ENCODE measurements at places on chromosomes 5 and 9.

DNA sequence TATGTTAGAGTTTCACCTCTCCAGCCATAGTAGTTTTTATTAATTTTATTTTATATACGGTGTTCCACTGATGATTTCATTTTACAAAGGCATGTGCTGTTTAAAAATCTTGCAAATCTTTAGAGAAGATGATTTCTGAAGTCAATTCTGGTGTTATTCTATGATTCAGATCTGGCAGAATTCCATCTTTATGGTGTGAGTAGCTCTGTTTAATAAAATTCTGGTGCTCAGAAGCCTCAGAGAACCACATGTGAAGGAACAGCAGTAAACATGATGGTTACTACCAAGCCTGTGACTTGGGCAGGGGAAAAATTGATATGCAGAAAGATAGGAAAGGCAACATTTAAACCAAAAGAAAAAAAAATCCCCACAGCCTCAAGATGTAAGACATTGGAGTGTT, 299.7 kb downstream of the NPR3 start:
- DNase-seq, result no peak

GRCh38 chr9:96135753-96136290, 166.2 kb downstream of the HSD17B3 start:
- no peak for DNase-seq

DNA sequence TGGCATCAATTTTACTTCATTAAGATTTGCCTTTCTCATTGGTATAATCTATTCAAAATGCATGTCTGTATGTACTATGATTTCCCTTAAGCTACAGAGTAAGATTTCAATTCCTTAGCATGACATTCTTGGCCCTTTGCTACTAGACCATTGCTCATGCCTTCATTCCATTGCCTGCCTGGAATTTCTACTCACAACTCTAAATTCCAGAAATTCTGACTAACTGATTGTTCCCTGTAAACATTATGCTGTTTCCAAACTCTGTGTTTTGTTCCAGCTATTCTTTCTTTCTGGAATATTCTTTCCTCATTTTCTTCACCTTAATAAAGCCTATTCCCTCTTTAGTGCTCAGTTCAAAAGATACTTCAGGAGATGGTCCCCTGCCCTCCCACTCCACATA, 568.8 kb upstream of the SEMA6A start:
- DNase-seq, result no peak

DNA sequence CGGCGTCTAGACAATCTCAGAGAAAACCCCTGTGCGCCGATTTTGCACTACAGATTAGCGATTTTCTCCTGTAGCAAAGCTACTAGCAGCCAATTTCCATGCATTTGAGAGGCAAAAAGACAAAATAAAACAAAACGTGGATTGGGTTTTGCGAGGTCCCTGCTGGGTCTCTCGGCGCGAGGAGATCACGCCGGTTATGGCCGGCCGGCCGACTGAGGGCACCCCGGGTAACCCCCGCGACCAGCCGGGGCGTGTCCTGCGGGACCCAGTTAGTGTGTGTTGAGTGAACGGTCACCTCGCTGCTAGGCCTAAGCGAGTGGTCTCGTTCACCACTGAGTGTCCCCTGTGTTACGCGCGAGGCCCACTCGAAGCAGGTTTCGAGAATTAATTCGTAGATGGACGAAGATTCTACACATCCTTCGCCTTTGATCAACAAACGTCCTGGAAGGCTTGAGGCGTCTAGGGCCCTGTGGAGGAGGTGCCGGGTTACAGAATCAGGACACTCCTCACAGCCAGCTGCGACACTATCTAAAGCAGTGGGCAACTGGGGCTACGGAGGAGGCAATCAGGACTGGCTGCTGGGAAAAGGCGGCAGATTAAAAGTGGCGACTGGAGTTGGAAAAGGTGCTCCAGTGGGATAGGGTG, 764 bp upstream of the VDAC1 start:
- no peak for DNase-seq

GRCh38 chr5:13566871-13567339, 377.6 kb downstream of the DNAH5 start:
- DNase-seq, result no peak

DNA sequence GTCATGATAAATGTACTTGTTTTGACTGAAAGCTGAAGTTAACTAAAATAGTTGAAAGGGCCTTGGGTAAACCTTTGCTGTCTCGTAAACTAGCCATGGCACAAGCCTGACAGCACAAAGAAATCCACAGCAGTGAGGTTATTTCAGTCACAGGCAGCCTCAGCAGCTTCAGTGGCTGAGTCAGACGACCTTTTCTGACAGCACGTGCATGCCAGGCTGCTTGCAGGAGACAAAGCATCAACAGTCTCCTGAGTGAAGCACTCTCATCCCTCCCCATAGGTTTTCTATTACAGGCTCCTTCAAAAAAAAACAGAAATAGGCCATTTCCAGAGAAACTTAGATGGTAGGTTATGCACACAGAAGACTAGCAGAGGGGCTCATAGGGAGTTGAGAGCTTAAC, 34.6 kb downstream of the OXCT1 start:
- DNase-seq, result no peak

- no peak for DNase-seq
Measured at GRCh38 chr9:4106081-4106759, 193.6 kb downstream of the GLIS3 start.

- DNase-seq, result no peak
Measured at GRCh38 chr5:54302267-54302687, 8.1 kb downstream of the ARL15 start.

- DNase-seq, result no peak
Measured at GRCh38 chr5:151617841-151618710, 26.9 kb upstream of the FAT2 start.

DNA sequence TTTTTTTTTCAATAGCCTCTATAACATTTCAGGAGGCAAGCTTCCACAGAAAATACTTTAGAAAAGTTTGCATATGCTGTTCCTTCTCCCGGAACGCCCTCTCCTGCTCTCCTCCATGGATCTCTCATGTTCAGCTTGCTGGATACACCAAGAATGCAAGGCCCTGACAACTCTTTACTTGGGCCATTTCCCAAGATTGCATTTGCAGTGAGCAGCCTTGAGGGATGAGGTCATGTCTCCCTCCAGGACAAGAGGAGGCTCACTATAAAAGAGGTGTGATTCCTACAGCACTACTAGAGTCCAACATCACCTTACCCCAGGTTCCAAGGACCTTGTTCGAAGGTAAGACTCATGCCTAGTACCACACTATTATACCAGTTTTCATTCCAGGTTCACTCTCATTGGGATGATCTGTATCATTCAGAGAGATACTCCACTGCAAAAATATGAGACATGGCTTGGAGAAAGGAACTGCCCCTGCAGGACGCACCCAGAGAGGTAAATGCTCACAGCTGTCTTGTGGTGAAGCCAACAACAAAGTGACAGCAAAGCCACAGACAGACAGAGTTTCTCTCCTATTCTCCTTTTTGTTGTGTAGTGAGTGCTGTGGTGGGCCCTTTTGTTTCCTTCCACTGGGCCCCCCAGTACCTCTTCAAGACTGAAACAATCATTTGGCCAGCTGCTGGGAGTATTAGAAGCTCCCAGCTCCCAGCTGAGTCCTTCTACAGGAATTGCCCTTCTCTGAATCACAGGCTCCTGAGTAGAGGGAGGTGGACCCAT, 151.7 kb upstream of the ZNF366 start:
- no peak for DNase-seq

GRCh38 chr5:91397791-91398190, 14.7 kb upstream of the ARRDC3 start:
- no peak for DNase-seq

All from activated T-cell treated with anti-CD3 and anti-CD28 coated beads, Interleukin-2, amount 50 U/mL, for 1 hour (primary cell).